ENCODE measurements at places on chromosomes 16 and 17.

GRCh38 chr16:4685292-4685691, 8.1 kb upstream of the NUDT16L1 start:
- no peak for DNase-seq

- no peak for DNase-seq
These were observed 8.6 kb downstream of the CHD9NB start for GRCh38 chr16:53043986-53044601.

DNA sequence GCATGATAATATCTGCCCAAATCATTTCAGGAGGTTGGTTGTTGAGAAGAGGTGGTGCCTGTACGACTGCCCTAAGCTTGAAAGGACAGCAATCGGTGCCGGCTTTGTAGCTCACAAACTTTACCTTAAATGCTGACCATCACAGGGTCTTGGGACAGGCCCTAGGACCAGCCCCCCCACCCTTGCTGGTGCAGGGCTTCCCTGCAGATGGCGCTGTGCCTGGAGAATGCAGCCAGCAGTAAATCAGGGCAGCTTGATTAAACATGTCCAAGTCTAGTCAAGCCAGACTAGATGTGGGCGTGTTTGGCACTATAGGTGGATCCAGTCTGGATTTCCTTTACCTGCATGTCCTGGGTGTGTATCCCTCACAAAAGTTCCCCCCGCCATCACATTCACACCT, 135.5 kb upstream of the CRHR1 start:
- DNase-seq: no peak

GRCh38 chr17:43900858-43901754, 6.2 kb downstream of the MPP2 start:
- no peak for DNase-seq

- no peak for DNase-seq
These were observed 26.8 kb upstream of the ENDOV start for GRCh38 chr17:80388175-80388574.

DNA sequence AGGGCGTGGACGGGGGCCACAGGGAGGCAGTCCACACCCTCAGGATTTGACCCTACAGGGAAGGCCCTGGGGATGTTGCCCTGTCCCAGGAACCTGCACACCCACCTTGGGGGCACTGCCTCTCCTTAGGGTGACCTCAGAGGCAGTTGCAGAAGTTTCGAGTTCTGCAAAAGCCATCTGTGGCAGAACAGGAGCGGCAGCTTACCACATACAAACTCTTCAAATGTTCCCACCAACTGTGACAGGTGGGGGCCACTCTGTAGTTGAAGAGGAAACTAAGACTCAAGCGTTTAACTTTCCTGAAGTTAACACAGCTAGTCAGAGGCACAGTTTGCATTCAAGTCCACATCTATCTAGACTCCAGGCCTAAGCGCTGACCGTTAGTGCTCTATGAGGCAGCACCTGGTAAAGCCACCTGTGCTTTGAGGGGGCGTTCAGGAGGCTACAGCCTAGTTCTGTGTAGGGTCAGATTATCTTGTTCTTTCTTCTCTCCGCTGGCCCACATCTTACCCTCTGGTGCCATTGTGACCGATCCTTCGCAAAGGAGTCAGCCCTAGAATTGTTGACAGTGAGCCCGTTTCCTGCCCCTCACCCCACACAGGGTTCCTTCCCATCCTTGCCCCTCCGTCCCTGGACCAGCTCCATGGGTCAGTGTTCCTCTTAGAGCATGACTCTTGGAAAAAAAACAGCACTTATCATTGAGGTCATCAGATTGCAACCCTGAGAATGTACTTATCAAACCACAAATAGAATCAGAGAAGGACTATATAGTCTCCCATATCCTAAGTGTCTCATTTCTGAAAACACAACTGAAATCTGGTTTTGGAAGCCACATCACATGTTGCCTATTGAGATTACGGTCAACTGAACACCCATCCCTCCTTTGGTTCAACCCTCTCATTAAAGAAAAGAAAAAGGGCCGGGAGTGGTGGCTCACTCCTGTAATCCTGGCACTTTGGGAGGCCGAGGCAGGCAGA, 45.4 kb downstream of the CDH1 start:
- DNase-seq: peak; percentile 91

DNA sequence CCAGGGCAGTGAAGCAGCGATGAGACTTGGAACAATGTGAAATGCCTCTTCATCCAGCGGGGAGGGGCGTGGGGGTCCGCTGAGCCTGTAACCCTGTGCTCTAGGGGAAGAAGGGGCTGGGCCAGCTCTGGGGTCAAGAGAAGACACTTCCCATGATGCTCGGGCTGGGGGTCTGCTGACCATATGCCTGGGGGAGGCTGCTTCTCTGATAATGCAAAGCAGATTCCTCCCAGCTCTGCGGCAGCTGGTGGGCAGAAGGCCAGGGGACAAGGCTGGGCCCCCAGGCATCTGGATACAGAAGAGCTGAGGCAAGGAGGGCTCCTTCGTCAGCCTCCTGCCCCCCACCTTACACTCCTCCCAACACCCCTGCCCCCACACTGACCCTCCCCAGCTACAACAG, 24.7 kb downstream of the NGFR start:
- no peak for DNase-seq

DNA sequence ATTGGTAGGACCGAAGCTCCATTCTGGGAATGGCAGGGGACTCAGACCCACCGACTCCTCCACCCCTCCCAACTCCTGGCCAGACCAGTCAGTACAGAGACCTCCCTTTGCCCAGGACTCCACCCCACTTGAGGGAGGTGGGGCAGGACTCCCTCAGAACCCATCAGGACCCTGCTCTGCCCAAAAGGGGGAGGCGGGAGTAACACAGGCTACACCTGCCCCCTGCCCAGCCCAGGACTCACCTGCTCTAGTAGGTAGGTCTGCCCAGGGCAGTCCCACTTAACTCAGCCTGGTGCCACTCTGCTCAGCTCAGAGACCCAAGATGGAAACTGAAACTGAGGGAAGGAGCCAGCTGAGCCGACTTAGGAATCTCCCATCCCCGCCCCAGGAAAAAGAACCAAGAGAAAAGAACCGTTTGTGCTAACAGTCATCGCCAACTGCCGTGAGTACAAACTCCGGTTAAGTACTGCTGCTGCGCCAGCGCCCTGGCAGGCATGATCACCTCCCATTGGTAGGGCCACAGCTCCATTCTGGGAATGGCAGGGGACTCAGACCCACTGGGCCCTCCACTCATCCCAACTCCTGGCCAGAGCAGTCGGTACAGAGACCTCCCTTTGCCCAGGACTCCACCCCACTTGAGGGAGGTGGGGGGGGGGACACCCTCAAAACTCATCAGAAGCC, 503 bp downstream of the DHX58 start:
- peak; percentile 33 for DNase-seq

GRCh38 chr17:42655528-42655927, 3.6 kb upstream of the TUBG2 start:
- no peak for DNase-seq

- no peak for DNase-seq
These were observed 134.1 kb downstream of the CA10 start for GRCh38 chr17:52024300-52024870.

- DNase-seq: no peak
These were observed 5.4 kb upstream of the SGF29 start for GRCh38 chr16:28548306-28548802.

DNA sequence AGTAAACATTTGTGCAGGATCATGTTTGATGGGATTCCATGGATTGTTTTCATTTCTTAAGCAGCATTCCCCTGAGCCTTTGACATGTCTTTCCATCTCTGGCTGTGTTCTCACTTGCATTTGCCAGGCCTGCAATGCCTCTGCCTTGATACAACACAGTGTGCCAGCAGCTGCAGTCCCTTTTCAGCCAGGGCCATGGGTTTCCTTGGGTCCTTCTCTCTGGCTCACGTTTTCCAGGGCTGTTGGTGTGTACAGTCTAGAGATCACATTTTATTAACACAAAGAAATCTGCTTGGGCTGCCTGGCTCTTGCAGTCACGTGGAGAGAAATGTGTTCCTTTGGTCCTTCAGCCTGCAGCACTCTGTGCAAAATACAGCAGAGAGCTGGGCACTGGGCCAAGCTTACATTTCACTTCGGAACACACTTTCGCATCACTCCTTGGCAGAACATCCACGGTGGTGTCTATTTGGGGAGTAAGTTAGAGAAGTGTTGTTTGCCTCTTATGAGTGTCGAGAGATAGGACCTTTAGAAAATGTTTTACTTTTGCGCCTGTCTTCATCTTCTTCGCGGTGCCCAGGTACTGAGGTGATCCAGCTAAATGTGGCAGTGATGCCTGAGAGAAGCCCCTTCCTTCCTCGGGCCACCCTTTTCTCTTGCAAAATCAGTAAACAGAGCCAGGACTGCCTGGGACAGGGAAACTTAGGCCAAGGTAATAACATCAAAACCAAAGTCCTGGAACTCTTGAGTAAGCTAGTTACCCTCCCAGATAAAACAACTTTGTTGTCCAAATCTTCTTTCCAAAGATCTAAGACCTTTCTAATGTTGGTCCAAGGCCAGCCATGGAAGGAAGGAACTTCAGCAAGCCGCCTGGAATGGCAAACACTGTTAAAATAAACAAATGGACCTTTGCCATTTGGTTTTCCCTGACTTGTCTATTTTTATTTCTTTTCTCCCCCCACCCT, 20.9 kb downstream of the HLF start:
- peak; percentile 95 for DNase-seq

- DNase-seq: no peak
These were observed 16.9 kb downstream of the NARF start for GRCh38 chr17:82475458-82475857.

- DNase-seq: no peak
These were observed 76.0 kb downstream of the MYH11 start for GRCh38 chr16:15780805-15781204.

Data from RPMI8226 (cell line).